ENCODE measurements at places on chromosomes 7 and 10.
A peak's percentile ranks its signal among the peaks of the same experiment; 100 is the strongest.

DNA sequence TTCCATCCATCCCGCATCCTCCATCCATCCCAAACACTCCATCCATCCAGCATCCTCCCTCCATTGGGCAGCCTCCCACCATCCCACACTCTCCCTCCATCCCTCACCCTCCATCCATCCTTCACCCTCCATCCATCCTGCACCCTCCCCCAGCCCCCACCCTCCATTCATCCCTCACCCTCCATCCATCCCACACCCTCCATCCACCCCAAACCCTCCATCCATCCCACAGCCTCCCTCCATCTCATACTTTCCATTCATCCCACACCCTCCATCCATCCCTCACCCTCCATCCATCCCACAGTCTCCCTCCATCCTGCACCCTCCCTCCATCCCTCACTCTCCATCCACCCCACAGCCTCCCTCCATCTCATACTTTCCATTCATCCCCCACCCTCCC is 60.4 kb downstream of the FOXI2 start:
- no peak for DNase-seq

GRCh38 chr7:2702594-2702957 is 14.6 kb downstream of the AMZ1 start:
- DNase-seq, result no peak

DNA sequence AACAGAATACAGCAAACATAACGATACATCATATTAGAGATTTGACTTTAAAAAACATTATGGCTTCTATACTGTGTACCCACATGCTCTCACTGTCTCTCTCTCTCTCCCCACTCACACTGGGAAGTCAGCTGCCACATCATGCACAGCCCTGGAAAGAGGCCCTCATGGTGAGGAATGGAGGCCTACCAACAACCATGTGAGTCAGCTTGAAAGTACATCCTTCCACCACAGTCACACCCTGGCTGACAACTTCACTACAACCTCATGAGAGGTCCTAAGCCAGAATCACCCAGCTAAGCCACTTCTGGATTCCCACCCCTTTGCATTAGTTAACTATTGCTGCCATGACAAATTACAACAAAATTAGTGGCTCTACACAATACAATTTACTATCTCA is 23.3 kb upstream of the GPR22 start:
- DNase-seq, result peak; percentile 51

DNA sequence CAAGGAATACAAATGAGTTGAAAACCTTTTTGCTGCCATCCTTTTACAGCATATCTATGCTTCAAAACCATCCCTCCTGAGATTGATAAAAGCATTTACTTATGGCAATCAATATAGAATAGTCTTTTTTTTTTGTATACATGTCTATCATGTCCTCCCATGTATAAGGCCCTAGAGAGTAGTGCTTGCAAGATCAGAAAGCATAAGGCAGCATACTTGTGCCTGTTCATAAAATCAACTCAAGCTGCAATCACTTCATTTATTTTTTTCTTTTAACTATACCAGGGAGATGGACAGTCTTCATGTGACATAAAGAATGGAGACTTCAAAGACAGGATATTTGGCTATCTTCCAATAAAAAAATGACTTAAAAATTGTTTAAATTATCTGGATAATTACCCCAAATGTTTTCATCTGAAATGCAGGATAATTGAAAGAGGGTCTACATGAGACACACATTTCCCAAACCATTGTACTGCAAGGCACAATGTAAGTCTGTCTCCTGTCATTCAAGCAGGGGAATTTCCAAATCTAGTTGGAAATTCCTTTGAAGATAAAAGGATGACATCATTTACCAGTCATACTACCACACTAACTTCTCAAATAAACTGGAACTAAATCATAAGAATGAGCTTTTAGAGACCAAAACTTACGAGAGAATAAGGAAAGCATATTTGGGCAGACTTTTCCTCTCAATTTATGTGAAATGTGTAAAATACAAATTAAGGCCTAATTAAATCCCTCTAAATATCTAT is 22.5 kb downstream of the LRRN3 start:
- DNase-seq, result peak; percentile 52

- DNase-seq, result no peak
Observed at GRCh38 chr10:78964952-78965633, 103.7 kb upstream of the ZMIZ1 start.

DNA sequence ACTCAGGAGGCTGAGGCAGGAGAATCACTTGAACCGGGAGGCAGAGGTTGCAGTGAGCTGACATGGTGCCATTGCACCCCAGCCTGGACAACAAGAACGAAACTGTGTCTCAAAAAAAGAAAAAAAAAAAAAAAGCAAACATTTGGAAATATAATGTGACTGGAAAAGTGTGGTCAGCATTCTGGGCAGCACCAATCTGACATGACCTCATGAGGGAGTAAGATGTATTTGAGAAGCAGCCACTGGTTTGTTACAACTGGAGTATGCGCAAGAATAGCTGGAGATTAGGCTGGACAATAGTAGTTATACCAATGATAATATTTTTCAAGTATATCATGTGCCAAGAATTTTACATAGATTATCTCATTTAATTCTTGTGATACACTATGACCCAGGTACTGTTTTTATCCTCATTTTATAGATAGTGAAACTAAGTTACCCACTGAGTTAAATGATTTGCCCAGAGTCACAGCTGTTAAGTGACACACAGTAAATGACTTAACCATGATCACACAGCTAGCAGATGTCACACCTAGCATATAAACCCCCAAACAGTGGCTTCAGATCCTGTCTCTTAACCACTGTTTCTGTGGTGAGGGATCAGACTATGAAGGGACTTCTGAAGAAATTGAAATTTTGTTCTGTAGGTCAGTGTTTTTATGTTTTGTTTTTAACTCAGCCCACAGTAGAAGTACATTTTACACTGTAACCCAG is 11.1 kb downstream of the MCU start:
- DNase-seq, result peak; percentile 73

- DNase-seq, result no peak
Observed at GRCh38 chr10:94890264-94891022, 48.0 kb upstream of the CYP2C9 start.
